CD8-positive, alpha-beta memory T cell (primary cell): ENCODE measurements at places on chromosomes 12 and 14. TPM values are rescaled to one million over a fixed set of nuclear protein-coding genes. Genes with fewer than 3 reads are reported as not detected.

DNA sequence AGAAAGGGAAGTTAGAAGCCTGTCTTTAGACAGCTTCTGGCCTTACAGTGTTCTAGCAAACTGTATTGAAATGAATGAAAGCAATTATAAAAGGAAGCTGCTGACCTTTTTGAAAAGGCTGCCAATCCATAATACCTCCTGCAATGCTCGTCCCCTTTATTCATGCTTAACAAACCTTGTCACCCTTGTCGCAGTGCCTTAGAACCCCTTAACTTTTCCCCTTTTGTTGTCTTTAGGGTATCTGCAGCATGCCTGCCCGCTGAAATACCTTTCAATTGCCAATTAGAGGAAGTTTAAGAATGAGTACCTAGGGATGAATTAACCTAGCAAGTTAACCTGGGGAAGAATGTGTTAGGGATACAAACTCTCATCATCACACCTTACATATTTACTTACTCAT is 731.2 kb downstream of the RERGL start:
- no peak for DNase-seq
- no peak overlapping the region for H3K27ac ChIP-seq
- H3K27me3 ChIP-seq = no peaks in the 10 kb centered on the region
- no peak overlapping the region for H3K4me3 ChIP-seq
- H3K4me1 ChIP-seq = no peaks in the 10 kb centered on the region
- H3K36me3 ChIP-seq = no peaks in the 10 kb centered on the region

GRCh38 chr12:77686760-77687159 is 143.9 kb upstream of the NAV3 start:
- no peak overlapping the region for H3K27ac ChIP-seq
- H3K27me3 ChIP-seq = no peaks in the 10 kb centered on the region
- H3K4me3 ChIP-seq = no peak overlapping the region
- no peak for DNase-seq
- no peaks in the 10 kb centered on the region for H3K36me3 ChIP-seq
- H3K4me1 ChIP-seq = no peaks in the 10 kb centered on the region

GRCh38 chr12:56877195-56878009 is 56.8 kb downstream of the SDR9C7 start:
- H3K4me3 ChIP-seq = no peak overlapping the region
- no peaks in the 10 kb centered on the region for H3K36me3 ChIP-seq
- no peaks in the 10 kb centered on the region for H3K4me1 ChIP-seq

- H3K36me3 ChIP-seq = no peaks in the 10 kb centered on the region
- no peaks in the 10 kb centered on the region for H3K4me1 ChIP-seq
- no peak overlapping the region for H3K4me3 ChIP-seq
- no peaks in the 10 kb centered on the region for H3K27me3 ChIP-seq
Measured at GRCh38 chr14:72217135-72217534, 284.9 kb downstream of the RGS6 start.

DNA sequence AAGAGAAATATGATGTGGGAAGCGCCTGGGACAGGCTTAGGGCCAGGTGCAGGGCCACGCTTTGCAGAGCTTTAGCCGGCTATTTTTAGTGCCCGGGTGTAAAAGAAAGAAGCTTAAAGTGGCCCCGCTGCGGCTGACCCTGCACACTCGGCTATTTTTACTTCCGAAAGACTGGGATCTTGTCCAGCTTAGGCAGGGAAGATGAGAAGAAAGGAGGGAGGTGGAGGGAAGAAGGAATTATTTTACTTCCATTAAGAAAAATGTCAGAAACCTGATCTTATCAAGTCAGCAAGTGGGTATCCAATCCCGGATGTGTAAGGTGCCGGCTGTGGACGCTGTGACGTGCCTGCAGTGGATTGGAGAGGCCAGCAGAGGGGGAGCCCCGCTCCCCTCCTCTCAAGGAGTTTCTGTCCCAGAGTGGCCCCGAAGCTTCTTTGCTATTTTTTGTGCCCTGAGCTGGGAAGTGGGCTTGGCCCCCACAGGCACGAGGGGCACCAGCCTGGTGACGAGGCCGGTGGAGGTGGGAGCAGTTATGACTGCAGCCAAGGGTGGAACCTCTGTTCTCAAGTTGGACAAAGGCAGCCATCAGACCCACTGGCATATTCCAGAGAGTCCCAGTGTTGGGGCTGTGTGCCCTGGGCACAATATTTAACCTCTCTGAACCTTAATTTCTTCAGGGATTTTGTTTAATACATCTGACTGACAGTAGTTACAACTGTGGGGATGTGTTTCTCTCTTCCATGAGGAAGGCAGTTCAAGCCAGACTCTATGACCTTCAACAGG is 97.7 kb downstream of the ESRRB start:
- no peak overlapping the region for H3K27ac ChIP-seq
- no peak for DNase-seq
- H3K27me3 ChIP-seq = no peaks in the 10 kb centered on the region

DNA sequence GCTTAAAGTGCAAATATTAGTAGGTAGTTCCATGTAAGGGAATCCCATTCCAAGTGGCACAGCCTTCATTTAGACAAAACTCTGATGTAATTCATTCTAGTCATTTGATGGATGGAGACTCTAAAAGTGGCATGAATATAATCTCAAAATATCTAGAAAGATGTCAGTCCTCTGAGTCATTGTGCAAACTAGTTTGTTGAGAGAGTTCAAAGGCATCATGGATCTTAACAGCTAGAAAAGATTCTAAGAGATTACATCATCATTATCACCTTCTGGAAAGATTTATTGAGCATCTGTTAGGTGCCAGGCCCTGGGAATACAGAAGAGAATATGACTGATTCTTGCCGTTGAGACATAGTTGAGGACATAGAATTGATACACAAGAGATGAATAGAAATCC is 30.7 kb downstream of the CRADD start:
- H3K4me1 ChIP-seq = no peaks in the 10 kb centered on the region
- H3K27me3 ChIP-seq = no peaks in the 10 kb centered on the region
- H3K27ac ChIP-seq = no peak overlapping the region
- H3K4me3 ChIP-seq = no peak overlapping the region
- no peak for DNase-seq

DNA sequence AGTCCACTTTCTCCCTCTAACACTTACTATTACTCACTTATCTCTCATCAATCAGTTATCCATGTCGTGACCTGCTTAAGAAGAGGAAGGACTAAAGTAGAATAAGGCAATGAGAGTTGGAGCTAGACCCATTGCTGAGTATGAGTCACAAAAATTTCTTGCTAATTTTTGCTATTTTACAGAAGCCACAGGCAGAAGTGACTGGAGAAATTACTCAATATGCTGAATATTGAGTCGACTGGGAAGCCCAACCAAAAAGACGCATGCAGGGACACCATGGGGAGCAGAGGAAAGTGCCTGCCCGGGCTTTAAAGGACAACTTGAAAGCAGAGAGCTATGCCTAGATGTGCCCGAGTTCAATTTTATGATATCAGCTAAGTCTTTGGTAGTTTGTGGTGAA is 115.4 kb upstream of the FOXG1 start:
- no peaks in the 10 kb centered on the region for H3K27me3 ChIP-seq
- H3K27ac ChIP-seq = no peak overlapping the region
- no peak overlapping the region for H3K4me3 ChIP-seq
- no peak for DNase-seq
- H3K36me3 ChIP-seq = no peaks in the 10 kb centered on the region

- no peak overlapping the region for H3K27ac ChIP-seq
- H3K4me3 ChIP-seq = no peak overlapping the region
- H3K27me3 ChIP-seq = no peaks in the 10 kb centered on the region
Measured at GRCh38 chr12:63894132-63894531, 49.6 kb downstream of the SRGAP1 start.

The RAD9B gene
- 0.74 TPM for total RNA-seq

GRCh38 chr14:89319687-89320086 is 97.3 kb downstream of the FOXN3 start:
- peaks cover 6% of the 10 kb centered on the region for H3K4me1 ChIP-seq
- no peak overlapping the region for H3K4me3 ChIP-seq
- H3K27me3 ChIP-seq = no peaks in the 10 kb centered on the region
- no peak for DNase-seq

DNA sequence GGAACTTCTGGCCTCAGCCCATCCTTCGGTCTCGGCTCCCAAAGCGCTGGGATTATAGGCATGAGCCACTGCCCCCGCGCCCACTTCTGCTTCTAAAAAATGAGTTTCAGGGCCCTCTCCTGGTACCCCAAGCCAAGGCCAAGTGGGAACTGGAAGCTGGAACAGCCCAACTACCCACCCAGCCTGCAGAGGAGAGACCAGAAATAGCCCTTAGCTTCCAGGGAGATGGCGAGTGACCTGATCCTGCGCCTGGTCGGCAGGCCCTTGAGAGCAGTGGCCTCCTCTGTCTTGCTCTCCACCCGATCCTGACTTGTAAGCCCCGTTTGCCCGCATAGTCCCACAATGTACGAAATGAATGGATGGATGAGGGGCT is 31.2 kb upstream of the PLEKHG6 start:
- no peaks in the 10 kb centered on the region for H3K36me3 ChIP-seq
- no peaks in the 10 kb centered on the region for H3K27me3 ChIP-seq
- H3K27ac ChIP-seq = no peak overlapping the region
- H3K4me1 ChIP-seq = peaks cover 4% of the 10 kb centered on the region
- DNase-seq = no peak

DNA sequence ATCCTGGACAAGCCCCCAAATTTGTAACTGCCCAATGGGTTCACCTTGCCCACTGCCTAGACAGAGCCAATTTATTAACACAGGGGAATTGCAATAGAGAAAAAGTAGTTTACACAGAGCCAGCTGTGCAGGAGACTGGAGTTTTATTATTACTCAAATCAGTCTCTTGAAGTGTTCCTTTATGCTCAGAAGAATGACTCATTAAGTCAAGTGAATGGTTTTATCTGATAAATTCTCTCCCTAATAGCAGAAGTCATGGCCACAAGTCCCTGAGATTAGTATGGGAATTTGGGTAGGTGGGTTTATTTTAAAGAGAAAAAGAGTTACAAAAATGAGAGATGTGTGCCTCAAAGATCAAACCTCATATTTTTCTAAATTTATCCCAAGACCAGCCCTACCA is 122.8 kb upstream of the NUDT4 start:
- no peak overlapping the region for H3K4me3 ChIP-seq
- no peak overlapping the region for H3K27ac ChIP-seq
- no peaks in the 10 kb centered on the region for H3K27me3 ChIP-seq
- no peak for DNase-seq
- no peaks in the 10 kb centered on the region for H3K36me3 ChIP-seq

GRCh38 chr14:34662561-34663088 is 32.7 kb upstream of the SNX6 start:
- no peaks in the 10 kb centered on the region for H3K36me3 ChIP-seq
- no peak overlapping the region for H3K27ac ChIP-seq
- no peak for DNase-seq
- no peak overlapping the region for H3K4me3 ChIP-seq
- peaks cover 12% of the 10 kb centered on the region for H3K4me1 ChIP-seq
- H3K27me3 ChIP-seq = no peaks in the 10 kb centered on the region

- peaks cover 9% of the 10 kb centered on the region for H3K4me1 ChIP-seq
- H3K27ac ChIP-seq = no peak overlapping the region
- DNase-seq = no peak
- H3K36me3 ChIP-seq = no peaks in the 10 kb centered on the region
Measured at GRCh38 chr14:20278414-20278813, 27.3 kb downstream of the TTC5 start.

DNA sequence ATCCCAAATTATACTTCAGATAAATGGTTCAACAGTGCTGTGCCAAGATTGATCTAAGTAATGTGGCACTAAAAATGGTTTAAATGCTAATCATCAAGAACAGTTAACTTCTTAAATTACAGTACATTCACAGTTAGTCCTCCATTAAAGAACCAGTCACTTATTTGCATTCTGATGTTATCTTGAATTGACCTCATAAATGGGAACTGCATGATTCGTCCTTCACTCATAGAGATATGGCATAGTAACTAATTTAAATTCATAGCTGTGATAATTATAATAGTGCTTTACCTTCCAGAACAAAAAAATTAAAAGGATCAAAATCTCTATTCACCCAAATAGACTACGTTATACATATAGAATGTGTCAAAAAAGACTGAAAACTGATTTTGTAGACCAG is 61.1 kb downstream of the COCH start:
- H3K36me3 ChIP-seq = peaks cover 14% of the 10 kb centered on the region

The BDKRB2 gene
- not detected for total RNA-seq

The HOXC4 gene
- 1.4 TPM for total RNA-seq

- no peak overlapping the region for H3K27ac ChIP-seq
- H3K36me3 ChIP-seq = no peaks in the 10 kb centered on the region
- H3K4me3 ChIP-seq = no peak overlapping the region
- no peaks in the 10 kb centered on the region for H3K27me3 ChIP-seq
- no peak for DNase-seq
Measured at GRCh38 chr14:93965287-93965821, 11.0 kb downstream of the ASB2 start.

The MYF6 gene
- not detected for total RNA-seq

DNA sequence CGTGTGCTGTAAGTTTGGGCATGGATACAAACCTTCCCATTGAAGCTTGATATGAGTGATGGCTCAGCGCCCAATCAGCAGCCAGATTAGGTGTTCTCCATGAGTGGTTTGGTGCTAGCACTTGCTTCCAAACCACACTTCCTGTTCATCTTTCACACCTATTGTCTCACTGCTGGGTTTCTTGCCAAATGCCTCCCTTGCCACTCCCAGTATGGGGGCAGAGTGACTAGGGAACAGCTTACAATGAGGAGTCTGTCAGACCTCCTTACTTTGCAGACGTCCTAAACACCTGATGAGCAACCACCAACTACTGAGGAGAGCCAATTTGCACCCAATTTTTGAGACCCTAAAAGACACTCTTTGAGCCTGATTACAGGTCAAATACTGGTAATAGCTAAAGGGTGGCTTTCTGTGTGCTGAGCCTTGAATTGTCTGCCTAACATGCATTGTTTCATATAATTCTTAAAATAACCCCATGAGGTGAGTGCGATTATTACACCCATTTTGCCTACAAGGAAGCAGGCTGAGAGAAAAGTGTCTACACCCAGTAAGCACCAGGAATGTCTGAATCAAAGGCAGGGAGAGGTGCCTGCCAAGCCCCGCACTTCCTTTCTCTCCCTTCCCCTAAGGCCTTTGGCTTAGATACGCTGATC is 48.4 kb upstream of the FOS start:
- H3K27me3 ChIP-seq = no peaks in the 10 kb centered on the region
- H3K36me3 ChIP-seq = no peaks in the 10 kb centered on the region
- peak overlapping the region; percentile 14 for H3K4me3 ChIP-seq
- peak; percentile 82 for DNase-seq

GRCh38 chr14:46985529-46986380 is 334.2 kb upstream of the RPL10L start:
- H3K4me3 ChIP-seq = no peak overlapping the region
- no peak overlapping the region for H3K27ac ChIP-seq
- no peaks in the 10 kb centered on the region for H3K4me1 ChIP-seq
- DNase-seq = no peak
